ENCODE measurements at places on chromosomes 16 and 17.

GRCh38 chr16:88922114-88922825 lies 54.7 kb downstream of the CBFA2T3 start:
- DNase-seq: peak; percentile 44

- DNase-seq: no peak
These were observed 121.2 kb downstream of the ANKFN1 start for GRCh38 chr17:56274491-56274890.

DNA sequence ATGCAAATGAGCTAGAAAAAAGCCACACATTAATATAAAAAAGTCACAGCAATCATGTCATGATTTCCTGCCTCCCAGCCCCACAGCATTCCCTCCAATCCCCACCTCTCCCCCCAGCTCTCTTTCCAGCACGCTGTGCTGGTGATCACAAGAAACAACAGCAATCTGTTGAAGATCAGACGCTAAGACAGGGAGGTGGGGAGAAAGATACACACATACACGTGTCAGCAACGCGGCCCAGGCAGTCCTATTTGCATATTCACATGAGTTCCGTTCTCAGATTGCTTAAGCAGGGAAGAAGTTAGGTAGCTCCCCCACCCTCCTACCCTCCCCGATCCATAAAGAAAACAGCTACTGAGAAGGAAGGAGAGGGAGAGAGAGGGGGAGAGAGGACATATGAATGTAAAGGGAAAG lies 405.5 kb upstream of the PSMD7 start:
- DNase-seq: no peak

DNA sequence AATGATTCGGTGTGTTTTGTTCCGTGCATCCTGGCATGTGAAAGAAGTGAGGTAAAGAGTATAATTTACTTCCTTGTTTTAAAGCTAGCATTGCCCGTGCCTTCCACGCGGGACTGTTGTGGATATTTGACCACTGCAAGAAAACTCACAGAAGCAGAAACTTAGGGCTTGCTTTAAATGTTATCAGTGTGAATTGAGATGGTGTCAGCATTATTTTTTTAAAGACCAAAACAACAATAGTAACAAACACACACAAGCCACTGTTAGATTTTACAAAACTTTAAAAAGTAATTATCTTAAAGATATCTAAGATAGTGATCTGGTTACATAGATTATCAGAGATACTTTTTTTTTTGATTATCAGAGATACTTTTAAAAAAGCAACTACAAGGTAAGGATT lies 47.4 kb downstream of the WWOX start:
- DNase-seq: no peak

DNA sequence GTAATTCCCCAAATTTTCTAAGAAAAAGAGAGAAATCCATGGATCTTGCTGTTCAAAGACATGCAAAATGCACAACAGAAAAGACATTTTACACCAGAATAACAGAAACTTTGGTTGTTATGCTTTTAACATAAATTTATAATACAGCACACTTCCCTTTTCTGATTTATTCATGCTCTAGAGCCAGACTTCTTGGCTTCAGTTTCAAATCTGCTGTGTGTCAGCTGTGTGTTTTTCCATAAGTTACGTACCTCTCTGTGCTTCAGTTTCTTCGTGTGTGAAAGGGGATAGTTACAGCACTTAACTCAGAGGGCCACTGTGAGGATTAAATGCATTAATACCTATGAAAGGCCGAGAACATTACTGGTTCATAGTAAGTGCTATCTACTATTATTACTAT lies 6.8 kb upstream of the CCL3L1 start:
- DNase-seq: peak; percentile 16

DNA sequence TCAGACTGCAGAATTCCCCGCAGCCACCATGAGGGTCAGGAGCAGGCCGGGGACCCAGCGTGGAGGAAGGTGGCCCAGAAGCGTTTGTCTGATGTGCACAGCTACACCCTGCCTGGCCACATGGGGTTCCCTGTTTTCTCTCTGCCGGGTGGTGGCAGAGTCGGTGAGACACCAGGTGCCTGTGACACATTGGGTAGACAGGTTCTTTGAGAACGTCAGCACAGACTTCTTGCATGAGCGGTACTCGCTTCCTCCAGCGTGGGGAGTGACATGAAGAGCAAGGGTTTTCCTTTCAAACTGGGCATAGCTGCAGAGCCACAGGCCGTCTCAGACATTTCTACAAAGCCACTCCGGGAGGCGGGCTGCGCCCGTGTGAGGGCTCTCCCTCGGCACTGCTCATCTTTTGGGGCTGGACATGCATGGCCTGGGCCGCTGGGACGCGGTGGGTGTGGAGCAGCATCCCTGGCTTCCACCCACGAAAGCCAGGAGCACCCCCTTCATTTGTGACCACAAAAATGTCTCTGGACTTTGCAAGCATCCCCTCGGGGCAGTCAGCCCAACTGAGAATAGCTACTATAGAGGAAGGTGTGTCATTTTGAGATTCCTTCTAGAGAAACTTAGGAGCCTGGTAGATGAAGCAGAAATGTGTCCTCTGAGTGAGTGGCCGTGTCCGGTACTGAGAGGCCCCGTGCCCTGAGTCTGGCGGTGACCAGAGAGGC lies 26.0 kb downstream of the NME3 start:
- DNase-seq: no peak

- DNase-seq: no peak
These were observed 75.1 kb downstream of the ZNF778 start for GRCh38 chr16:89292443-89293078.

DNA sequence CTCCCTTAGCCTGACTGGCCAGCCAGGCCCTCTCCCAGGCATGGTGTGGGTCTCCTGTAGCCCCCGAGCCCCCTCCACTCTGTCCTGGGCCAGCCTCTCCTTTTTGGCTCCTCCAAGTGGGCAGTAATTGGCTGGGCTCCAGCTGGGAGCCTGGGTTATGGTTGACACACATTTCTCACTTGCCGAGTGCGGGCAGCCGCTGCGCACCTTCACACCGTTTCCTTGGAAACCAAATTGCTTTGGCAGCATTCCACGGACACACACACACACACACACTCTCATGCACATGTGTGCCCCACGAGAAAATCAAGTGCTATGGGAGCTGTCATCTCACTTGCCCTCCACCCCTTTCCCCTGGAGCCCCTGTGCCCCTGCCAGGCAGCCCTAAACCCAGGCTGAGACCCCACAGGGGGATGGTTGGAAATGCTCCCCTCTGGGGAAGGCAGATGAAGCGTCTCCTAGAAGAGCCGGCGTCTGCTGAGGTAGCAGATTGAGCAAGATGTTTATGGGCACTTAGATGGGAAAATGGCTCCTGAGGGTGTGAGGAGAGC lies 402.7 kb upstream of the TNRC6C start:
- DNase-seq: no peak

DNA sequence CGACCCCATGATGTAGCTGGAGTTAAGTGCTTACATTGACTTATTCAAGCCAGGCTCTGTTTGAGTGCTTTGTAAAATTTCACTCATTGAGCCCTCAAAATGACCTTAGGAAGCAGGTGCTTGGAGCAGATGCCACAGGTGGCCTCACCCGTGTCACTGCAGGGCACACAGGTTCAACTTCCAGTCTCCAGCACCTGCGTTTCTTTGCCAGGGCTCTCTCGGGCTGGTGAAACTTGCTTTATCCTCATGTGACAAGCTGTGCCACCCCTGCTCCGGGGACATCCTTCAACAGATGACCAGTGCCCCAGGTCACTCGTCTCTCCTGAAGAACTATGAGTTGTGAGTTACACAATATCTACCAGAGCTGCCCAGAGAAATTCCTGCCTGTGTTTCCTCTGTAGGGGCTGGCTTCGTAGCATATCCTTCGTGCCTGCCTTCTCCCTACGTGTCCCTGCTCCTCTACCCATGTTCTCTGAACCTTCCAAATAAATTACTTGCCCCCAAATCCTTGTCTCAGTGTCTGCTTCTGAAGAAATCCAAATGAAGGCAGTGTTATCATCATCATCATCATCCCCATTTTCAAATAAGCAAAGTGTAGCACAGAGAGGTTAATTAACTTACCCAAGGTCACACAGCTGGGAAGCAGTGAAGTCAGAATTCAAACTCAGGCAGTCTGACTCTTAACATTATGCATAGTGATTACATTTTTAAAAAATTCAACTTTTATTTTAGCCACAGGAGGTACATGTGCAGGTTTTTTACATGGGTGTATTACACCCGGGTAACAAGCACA lies 352.5 kb downstream of the NPIPA8 start:
- no peak for DNase-seq

DNA sequence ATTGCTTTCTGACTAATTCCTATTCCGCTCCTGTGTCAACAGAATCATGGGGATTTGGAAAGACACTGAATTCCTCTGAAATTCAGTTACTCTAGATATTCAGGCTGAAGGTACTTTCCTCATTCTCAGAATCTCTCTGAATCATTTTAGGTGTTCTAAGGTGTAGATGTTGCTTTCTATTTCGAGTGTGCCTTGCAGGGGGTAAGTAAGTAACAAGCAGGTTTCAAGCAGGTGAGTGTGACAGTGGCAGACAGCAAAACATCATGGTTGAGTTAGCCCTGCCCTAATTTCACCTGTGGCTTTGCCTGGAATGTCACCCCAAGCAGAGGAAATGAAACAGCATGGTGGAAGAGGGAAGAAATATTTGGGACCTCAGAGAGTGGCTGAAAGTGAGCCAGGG lies 75.1 kb downstream of the SHISA9 start:
- DNase-seq: no peak
